ENCODE measurements at places on chromosomes 12 and 14.

DNA sequence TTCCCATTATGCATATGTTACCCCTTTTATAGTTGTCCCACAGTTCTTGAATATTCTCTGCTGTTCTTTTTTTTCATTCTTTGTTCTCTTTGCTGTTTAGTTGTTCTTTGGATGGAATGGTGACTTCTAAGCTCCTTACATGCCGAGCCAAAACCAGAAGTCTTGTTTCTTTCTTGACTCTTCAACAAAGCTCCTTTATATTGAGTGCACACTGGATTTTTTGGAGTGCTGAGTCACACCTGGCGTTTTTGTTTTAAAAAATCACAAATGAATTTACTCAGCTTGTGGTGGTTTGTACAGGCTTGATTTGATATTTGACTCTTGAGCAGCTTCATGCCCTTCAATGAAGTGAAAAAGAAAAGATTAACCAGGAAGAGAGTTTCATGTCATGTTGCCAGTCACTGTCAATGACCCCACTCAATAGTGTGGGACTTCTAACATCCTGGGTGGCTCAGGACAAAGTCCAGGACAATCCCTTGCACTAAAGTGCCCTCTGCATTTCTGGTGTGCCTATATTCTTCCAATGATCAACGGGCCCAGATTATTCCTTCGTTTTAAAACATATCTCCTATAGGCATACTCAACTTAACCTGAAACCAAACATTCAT lies 112.4 kb upstream of the SLC38A4 start:
- no peak for DNase-seq

GRCh38 chr12:52455821-52456220 lies 3.9 kb upstream of the KRT6B start:
- no peak for DNase-seq

DNA sequence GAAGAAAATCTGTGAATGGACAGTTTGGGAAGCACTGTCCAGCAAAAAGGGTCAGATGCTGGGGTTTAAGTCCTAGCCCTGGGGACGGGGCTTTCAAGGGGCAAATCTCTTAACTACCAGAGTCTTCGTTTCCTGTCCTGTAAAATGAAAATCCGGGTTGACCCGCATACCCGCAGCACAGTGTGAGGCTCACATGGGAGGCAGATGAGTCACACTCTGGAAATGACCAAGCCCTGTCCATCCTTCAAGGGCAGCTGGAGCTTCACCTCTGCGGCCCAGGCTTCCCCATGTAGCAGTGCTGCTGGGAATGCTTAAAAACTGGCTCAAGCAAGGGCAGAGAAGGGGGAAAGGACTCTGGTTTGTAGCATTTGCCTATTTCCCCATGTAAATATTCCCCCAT lies 19.0 kb downstream of the FAM181A start:
- DNase-seq = no peak

DNA sequence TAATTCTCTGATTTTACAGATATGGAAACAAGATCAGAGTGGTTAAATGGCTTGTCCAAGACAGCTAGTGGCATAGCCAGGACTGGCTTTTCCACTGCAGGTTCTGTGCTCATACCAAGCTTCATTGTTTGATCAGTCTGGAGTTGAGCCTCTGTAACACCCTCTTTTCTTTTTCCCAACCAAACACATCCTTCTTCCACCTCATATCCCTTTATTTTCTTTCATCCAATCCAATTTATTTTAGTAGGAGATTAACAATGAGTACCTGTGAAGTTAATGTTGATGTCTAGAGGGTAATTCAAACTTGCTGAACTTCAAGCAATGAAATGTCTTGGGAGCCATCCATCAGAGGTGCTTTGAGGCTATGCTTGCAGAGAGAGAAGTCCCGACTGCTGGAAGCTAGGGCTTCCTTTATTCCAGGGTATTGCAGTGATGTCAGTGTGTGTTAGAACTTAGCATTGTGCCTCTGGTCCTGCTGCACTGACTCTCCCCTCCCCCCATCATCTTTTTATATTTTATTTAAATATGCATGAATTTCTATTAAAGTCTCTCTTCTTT lies 452.1 kb upstream of the PDE3A start:
- DNase-seq = no peak

GRCh38 chr14:66009089-66009488 lies 477.1 kb upstream of the CCDC196 start:
- no peak for DNase-seq

GRCh38 chr14:39984323-39984722 lies 552.1 kb upstream of the FBXO33 start:
- DNase-seq = no peak

- no peak for DNase-seq
Measured at GRCh38 chr12:12819752-12820311, 6.7 kb downstream of the DDX47 start.

- DNase-seq = no peak
Measured at GRCh38 chr14:59728304-59728703, 142.3 kb downstream of the RTN1 start.

- no peak for DNase-seq
Measured at GRCh38 chr12:6266971-6267721, 43.3 kb upstream of the PLEKHG6 start.

GRCh38 chr12:46473634-46474329 lies 101.2 kb upstream of the SLC38A2 start:
- peak; percentile 59 for DNase-seq

- no peak for DNase-seq
Measured at GRCh38 chr12:3692616-3693365, 60.1 kb downstream of the CRACR2A start.

DNA sequence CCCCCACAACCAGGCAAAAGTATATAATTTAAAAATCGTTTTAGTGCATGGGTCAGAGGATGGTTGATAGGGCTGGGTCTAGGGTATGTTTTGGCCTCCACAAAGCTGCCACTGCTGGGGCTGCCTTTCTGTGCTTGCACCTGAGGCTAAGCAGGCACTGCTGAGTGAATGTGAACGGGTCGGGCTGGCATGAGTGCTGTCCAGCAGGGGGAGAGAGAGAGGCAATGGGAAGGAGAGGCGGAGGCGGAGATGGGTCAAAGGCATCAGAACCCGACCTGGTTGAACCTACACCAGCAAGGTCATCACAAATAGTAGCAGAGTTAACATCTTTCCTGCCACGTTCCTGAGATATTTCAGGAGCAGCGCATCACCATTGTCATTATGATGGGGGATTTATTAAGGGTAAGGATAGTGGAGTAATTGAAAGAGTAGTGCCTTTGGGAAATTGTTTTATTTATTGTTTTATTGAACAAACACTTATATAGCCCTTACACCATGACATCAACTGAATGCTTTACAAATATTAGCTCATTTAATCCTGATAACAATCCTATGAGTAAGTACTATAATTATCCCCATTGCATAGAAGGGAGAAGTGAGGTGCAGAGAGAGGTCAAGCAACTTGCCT lies 5.8 kb upstream of the NRXN3 start:
- DNase-seq = peak; percentile 6

- DNase-seq = no peak
Measured at GRCh38 chr14:105588236-105588860, 62.0 kb downstream of the TMEM121 start.

GRCh38 chr14:103367995-103368394 lies 17.2 kb upstream of the MARK3 start:
- DNase-seq = no peak

DNA sequence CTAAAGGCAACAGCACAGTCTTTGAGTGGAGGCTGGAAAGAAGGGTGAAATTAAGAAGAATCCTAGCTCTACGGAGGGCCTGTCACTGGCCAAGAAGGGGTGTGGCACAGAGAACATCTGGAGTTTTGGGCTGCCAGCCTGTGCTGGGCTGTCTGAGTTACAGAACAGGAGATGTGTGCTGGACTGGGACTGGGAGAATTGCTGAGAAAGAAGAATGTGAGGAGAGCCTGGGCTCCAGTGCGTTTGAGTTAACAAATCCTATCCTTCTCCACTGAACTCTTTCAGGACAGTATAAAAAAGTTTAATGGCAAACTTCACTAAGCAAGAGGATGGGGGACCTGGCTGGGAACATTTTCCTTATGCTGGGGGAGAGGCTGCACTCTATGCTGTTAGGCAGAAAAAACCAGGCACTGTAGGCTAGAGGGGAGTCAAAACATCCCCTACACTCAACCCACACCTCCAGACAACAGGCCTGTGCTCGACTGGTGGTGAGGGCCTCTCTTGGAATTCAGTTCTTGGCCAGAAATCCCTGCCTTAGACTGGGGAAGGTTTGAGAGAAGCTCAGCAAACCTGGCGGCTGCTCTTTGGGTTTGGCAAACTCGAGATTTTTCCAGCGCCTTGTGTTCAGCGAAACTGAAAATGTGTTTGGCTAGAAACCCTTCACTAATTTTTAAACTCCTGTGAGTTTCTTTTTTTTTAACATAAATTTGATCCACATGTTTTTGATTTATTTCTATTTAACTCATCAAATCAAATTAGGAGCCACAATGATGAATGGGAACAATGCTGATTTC lies 217.3 kb downstream of the MON2 start:
- no peak for DNase-seq

- DNase-seq = peak; percentile 48
Measured at GRCh38 chr12:6866920-6867412, 365 bp upstream of the TPI1 start.

- DNase-seq = no peak
Measured at GRCh38 chr14:71597955-71598660, 334.1 kb upstream of the RGS6 start.

- no peak for DNase-seq
Measured at GRCh38 chr14:38904959-38905358, 198.1 kb downstream of the SEC23A start.

GRCh38 chr12:52434760-52435530 lies 774 bp upstream of the KRT75 start:
- no peak for DNase-seq

GRCh38 chr12:2144951-2145350 lies 92.2 kb downstream of the CACNA1C start:
- DNase-seq = no peak

- DNase-seq = no peak
Measured at GRCh38 chr12:10497602-10498001, 8.1 kb upstream of the EIF2S3B start.

DNA sequence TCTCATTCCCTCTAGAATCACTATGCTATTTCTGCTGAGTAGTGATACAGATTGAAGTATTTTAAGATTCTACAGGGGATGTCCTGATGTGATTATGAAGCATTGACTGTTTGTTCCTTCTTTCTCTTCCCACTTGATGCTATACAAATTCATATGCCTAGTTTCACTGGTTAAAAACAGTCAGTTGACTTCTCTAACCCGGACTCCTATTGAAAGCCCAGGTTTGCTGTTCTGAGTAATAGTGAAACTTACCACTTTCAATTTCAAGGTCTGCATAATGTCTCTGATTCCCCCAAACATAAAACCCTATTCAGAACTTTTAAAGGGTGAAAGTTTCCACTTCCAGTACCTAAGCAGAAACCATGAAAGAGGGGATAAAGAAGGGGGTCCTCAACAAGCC lies 117.7 kb upstream of the RPL10L start:
- no peak for DNase-seq

GRCh38 chr14:96272777-96273473 lies 16.9 kb downstream of the BDKRB1 start:
- DNase-seq = no peak

- no peak for DNase-seq
Measured at GRCh38 chr12:2691006-2691344, 103.8 kb upstream of the FKBP4 start.

- DNase-seq = no peak
Measured at GRCh38 chr12:125454786-125455480, 389.7 kb downstream of the AACS start.

DNA sequence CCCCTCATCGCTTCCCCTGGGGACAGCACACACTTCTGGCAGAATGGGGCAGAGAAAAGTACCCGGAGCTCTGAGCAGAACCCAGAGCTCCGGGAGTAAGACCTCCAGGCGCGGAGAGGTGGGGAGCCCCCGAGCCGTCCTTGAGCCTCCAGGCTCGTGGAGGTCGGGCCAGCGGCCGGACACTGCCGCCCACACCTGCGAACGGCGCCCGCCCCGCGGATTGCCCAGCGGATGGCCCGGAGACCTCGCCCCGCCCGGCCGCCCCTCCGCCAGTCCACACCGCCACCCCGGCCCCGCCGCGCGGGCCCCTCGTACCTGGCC lies 344 bp downstream of the SPTLC2 start:
- DNase-seq = no peak

GRCh38 chr12:115648463-115648862 lies 629.0 kb downstream of the MED13L start:
- DNase-seq = no peak

- no peak for DNase-seq
Measured at GRCh38 chr12:128793701-128794100, 30.1 kb downstream of the SLC15A4 start.

GRCh38 chr14:54443981-54444380 lies 2.8 kb upstream of the CNIH1 start:
- DNase-seq = no peak

DNA sequence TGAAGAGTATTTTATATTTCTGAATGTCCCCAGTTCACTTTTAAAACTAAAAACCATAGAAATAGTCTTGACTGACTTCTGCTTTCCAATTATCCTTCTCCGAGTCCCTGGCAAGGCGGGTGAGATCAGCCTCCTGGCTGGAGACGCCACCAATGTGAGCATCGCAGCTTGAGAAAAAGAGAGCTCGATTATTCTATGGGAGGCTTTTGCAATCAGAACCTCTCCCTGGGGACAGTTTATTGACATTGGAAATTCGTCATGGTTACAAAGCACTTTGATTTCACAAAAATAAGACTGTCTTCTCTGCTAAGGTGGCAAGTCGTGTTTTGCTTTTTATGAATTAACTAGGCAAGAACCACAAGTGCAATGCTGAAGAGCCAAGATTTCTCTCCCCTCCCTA lies 23.6 kb upstream of the GPHB5 start:
- DNase-seq = no peak

DNA sequence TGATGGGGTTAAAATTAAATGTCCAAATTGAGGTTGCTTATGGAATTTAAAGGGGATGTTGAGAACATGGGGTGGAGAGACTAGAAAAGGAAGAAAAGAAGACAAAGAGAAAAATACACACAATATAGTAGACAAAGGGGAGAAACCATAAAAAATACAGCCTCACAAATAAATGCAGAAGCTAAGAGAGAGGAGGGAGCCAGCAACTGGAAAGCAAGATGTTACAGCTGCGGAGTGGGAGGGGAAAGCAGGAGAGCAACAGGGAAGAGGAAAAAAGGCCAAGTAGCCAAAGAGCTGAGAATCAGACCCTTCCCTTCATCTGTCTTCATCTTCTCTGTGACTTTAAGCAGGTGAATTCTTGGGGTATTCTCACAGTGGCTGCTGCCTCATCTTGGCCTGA lies 39.7 kb upstream of the SMUG1 start:
- DNase-seq = no peak

GRCh38 chr14:28467611-28468010 lies 299.0 kb upstream of the FOXG1 start:
- peak; percentile 42 for DNase-seq
